Thymus (tissue), 14 donors: ENCODE measurements at places on chromosomes 3 and 15. TPM values are rescaled to one million over a fixed set of nuclear protein-coding genes. Genes with fewer than 3 reads are reported as not detected.

DNA sequence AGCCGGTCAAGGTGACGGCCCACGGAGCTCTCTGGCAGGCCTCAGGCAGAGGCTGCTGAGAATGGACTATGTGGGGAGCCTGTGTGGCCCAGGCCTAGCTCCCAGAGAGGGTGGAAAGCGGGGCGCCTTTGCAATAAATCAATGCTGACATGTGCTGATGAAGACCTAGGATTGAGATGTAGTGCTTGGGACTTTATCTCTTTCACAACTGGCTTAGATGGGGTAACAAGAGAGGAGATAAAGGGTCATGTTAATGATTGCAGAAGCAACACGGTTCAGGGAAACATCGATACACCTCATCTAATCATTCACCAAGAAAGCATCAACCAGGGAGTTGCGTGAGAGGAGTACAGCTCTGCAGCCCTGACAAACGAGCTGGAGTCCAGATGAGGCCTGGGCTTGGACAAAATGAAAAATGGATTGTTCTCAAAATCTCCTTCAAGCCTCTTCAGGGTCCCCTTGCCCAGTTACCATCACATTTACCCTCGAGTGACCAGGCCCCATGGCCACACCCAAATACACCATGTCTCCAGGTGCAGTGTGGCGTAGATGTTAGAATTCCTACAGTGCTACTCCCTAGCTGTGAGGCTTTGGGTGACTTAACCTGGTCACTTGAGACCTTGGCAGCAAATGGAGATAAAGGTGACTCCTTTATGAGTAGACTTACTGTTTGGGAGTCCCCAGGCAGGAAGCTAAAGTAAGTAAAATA, 146.4 kb upstream of the LIPC start:
- DNase-seq: no peak

SCG5 gene
- 2.0 TPM for total RNA-seq

MAP6D1 gene
- total RNA-seq: 4.8 TPM

OR5K2 gene
- total RNA-seq: not detected

SLC24A5 gene
- 0.05 TPM for total RNA-seq

DNA sequence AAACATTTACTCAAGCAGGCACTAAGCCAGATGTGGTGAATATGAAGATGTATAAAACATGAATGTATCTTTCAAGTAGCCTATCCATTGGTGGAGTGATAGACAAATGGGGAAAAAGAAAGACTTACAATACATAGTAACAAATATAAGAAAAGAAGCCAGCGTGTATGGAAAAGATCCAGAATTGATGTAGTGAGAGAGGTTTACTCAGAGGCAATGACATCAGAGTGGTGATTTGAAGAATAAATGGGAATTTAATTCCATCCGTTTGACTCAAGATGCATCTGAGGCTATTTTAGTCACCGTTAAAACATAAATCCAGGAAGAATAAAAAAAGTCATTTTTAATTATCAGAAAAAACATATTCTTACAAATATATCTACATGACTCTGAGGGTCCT, 162.6 kb downstream of the IL1RAP start:
- no peak for DNase-seq

CPNE9 gene
- total RNA-seq: 0.14 TPM

- no peak for DNase-seq
These were observed 2.5 kb upstream of the GJD2 start for GRCh38 chr15:34757262-34757661.

DNA sequence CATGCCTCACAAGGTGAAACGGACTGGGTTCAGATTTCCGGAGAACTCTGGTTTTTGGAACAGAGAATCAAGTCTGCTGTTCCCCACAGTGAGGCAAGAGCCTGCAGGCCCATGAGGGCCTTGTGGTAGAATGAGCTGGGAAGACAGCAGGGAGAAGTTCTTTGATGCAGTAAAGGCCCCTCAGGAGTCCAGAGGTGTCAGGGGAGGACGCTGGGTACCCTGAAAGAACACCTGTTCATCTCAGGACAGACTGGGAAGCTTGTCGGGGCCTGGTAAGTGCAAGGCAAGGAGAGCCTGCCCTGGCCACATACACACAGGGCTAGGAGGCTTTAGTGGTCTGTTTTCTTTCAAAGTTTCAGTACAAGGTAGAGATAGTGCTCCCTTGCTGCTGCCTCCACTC, 3.7 kb upstream of the ZBTB47 start:
- no peak for DNase-seq

DNA sequence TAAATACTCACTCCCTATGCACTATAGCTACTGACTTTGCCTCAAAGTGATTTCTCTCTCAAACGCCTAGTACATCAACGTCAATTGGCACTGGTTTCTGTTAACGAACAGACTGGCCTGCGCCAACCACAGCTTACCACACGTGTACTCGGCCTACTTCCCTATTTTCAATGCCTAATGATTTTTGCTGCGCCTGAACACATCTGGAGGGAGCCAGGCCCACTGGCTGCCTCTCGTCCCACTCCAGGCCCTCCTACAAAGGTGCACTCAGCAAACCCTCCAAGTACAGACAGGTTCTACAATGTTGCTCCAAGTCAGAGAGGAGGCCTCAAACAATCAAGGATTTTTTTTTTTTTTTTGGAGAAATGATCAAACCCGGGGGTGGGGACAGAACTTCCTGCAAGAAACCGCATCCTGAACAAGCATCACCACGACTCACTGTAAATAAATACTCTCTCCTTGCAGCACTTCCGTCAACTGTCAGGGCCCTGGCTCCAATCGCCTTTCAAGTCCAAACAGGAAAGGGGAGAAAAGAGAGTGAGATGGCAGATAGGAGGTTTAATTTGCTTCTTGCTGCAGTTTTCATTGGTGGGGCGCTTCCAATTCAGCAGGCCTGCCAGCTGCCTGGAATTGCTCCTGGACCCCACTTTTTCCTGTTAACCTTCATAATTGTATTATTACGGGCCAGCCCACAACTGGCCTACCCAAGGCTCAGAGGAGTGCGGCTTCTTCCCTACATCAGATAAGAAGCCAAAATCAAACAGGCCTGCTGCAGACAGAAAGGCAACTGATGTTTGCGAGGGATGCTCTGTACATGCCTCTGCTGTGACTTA, 139.3 kb downstream of the FOXP1 start:
- peak; percentile 83 for DNase-seq

DHFR2 gene
- 8.0 TPM for total RNA-seq

DNA sequence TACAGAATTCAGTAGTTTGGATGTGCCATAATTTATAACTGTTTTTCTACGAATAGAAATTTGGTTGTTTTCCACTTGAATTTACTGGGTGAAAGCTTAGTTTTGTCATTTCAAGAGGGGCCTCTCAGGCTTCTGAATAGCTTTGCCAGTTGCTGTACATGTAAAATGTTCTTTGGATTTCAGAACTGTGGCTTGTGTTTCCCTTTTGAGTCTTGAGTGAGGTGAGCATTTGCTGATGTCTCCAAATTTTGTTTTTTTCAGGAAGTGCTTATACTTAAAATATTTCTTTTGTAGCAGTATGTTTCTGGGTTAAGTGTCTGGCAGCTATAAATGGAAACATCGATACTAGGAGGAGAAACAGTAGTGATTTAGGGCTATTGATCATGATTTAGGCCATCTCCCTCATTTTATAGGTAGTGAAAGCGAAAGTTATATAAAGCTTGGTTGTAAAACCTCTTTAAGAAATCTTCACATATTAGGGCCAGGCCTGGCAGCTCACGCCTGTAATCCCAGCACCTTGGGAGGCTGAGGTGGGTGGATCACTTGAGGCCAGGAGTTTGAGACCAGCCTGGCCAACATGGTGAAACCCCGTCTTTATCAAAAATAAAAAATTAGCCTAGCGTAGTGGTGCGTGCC, 9.2 kb upstream of the TRAK1 start:
- DNase-seq: no peak
